ENCODE measurements at places on chromosomes 1 and 21. TPM values are rescaled to one million over a fixed set of nuclear protein-coding genes. Genes with fewer than 3 reads are reported as not detected.

GRCh38 chr1:30323841-30324240 is 399.5 kb downstream of the MATN1 start:
- no peak overlapping the region for H3K27ac ChIP-seq
- peaks cover 6% of the 10 kb centered on the region for H3K27me3 ChIP-seq
- H3K4me3 ChIP-seq, result no peak overlapping the region
- no peaks in the 10 kb centered on the region for H3K36me3 ChIP-seq
- no peaks in the 10 kb centered on the region for H3K4me1 ChIP-seq

DNA sequence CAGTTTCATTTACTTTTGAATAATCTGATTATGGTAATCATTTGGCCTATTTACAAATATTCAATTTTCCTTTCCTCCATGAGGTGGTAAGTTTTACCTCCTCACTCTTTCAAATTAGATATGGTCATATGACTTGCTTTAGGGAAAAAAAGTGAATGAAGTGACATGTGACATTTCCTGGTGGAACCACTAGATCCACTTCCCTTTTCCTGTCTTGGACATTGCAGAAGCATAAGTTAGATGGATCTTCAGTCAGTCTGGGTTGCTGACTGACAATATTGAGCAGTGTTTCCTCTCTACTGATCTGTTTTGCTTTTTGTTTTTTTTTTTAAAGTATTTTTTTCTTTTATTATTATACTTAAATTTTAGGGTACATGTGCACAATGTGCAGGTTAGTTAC is 481.1 kb upstream of the PTBP2 start:
- no peak for DNase-seq
- no peaks in the 10 kb centered on the region for H3K4me1 ChIP-seq
- H3K4me3 ChIP-seq, result no peak overlapping the region
- no peaks in the 10 kb centered on the region for H3K36me3 ChIP-seq
- no peaks in the 10 kb centered on the region for H3K27me3 ChIP-seq
- H3K27ac ChIP-seq, result no peak overlapping the region

DNA sequence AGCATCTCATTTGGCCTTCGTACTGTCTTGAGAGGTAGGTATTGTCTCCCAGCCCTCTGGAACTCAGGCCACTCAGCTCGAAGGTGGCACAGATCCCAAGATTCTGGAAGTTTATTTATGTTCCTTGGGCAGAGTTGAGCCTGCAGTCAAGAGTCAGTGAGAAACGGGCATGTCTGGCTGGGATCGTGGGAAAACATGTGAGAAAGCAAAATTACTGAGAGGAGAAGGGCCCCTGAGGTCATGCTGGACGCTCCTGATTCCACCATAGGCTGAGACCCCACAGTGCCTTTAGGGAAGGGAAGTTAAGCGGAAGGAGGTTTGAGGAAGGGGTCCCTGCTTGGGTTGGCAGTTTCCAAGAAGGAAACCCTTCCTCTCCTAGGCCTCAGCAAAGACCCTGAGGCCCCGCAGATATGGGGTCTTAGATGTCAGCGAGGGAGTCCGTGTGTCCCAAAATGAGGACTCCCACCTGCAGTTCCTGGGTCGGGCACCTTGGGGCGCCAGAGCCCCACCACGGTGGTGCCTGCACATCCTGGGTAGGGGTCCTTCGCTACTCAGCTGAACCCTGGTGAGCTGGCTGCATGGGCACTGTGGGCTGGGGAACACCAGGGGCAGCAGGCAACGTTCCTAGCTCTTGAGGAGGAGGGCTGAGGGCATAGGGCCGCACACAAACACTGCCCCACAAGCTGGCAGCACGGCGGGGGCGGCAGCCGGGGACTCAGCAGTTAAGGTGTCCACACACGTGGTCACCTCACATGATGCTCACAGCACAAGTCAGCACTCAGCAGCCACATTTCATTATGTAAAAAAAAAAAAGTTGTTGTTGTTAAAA is 12.3 kb upstream of the SEMA4A start:
- DNase-seq, result no peak
- H3K27me3 ChIP-seq, result no peaks in the 10 kb centered on the region
- no peak overlapping the region for H3K27ac ChIP-seq
- peaks cover 10% of the 10 kb centered on the region for H3K4me1 ChIP-seq
- no peak overlapping the region for H3K4me3 ChIP-seq

GRCh38 chr1:157838966-157839365 is 2.6 kb downstream of the CD5L start:
- H3K27ac ChIP-seq, result no peak overlapping the region
- no peaks in the 10 kb centered on the region for H3K36me3 ChIP-seq
- peaks cover 9% of the 10 kb centered on the region for H3K4me1 ChIP-seq
- no peaks in the 10 kb centered on the region for H3K27me3 ChIP-seq
- DNase-seq, result no peak

DNA sequence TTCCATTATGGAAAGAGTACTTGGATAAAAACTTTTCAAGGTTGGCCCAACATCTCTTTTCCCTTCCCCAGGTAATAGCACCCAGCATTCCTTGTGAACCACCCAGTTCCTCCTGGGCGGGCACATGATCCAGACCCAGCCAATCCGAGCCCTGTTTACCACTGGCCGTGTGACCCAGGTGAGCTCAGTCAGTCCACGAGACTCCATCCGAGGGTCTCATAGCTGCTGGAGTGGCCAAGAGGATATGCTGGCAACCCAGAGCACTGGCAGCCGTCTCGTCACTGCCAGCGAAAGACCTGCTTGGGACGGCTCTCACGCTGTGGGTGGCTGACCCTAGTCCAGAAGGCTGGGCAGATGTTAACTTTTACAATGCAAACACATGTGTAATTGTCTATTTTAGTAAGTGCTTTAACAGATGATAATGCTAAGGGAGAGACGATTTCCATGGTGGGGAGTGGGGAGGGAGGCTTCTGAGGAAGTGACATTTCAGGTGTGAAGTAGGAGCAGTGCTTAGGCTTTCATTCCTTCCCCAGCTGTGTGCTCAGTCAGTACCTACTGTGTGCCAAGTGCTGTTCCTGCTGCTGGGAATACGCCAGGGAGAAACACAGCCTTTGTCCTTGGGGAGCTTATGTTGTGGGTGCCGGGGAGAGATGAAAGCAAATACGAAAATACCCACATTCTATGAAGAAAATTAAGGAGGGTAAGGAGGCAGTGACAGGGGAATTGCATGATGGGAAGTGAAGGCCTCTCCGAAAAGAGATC is 24.5 kb downstream of the PARK7 start:
- no peak for DNase-seq
- no peaks in the 10 kb centered on the region for H3K27me3 ChIP-seq
- peaks cover 44% of the 10 kb centered on the region for H3K36me3 ChIP-seq
- H3K4me1 ChIP-seq, result peaks cover 5% of the 10 kb centered on the region
- H3K27ac ChIP-seq, result no peak overlapping the region

DNA sequence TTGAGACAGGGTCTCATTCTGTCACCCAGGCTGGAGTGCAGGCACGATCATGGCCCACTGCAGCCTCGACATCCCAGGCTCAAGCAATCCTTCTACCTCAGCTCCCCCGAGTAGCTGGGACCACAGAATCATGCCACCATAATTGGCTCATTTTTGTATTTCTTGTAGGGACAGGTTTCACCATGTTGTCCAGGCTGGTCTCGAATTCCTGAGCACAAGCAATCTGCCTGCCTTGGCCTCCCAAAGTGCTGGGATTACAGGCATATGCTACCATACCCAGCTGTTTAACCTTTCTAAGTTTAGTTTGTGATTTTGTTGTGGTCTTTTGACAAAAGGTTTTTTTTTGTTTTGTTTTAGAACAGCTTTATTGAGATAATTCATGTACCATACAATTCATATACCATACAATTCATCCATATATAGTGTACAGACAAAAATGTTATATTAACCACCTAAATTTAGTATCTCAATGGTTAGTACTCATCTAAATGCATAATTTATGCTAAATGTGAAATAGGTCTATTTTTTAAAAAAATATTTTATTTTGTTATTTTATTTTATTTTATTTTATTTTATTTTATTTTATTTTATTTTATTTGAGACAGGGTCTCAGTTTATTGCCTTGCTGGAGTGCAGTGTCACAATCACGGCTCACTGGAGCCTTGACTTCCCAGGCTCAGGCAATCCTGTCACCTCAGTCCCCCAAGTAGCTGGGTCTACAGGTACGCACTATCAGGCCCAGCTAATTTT is 8.9 kb downstream of the ZMPSTE24 start:
- peaks cover 21% of the 10 kb centered on the region for H3K4me1 ChIP-seq
- no peak overlapping the region for H3K4me3 ChIP-seq
- no peak overlapping the region for H3K27ac ChIP-seq
- DNase-seq, result no peak
- H3K36me3 ChIP-seq, result peaks cover 98% of the 10 kb centered on the region

- no peak overlapping the region for H3K27ac ChIP-seq
- DNase-seq, result no peak
- H3K27me3 ChIP-seq, result no peaks in the 10 kb centered on the region
- H3K4me1 ChIP-seq, result peaks cover 6% of the 10 kb centered on the region
- no peak overlapping the region for H3K4me3 ChIP-seq
Measured at GRCh38 chr1:19559641-19560040, 74.3 kb upstream of the CAPZB start.

- no peaks in the 10 kb centered on the region for H3K4me1 ChIP-seq
- H3K4me3 ChIP-seq, result no peak overlapping the region
- no peak overlapping the region for H3K27ac ChIP-seq
- no peaks in the 10 kb centered on the region for H3K27me3 ChIP-seq
- no peaks in the 10 kb centered on the region for H3K36me3 ChIP-seq
Measured at GRCh38 chr1:95951371-95952102, 717.5 kb downstream of the RWDD3 start.

GRCh38 chr1:10730985-10731384 is 65.5 kb downstream of the CASZ1 start:
- no peaks in the 10 kb centered on the region for H3K36me3 ChIP-seq
- H3K27me3 ChIP-seq, result no peaks in the 10 kb centered on the region
- H3K4me3 ChIP-seq, result no peak overlapping the region
- no peak for DNase-seq

GRCh38 chr1:215031392-215031791 is 51.1 kb upstream of the KCNK2 start:
- DNase-seq, result no peak
- no peak overlapping the region for H3K27ac ChIP-seq
- no peaks in the 10 kb centered on the region for H3K4me1 ChIP-seq

DNA sequence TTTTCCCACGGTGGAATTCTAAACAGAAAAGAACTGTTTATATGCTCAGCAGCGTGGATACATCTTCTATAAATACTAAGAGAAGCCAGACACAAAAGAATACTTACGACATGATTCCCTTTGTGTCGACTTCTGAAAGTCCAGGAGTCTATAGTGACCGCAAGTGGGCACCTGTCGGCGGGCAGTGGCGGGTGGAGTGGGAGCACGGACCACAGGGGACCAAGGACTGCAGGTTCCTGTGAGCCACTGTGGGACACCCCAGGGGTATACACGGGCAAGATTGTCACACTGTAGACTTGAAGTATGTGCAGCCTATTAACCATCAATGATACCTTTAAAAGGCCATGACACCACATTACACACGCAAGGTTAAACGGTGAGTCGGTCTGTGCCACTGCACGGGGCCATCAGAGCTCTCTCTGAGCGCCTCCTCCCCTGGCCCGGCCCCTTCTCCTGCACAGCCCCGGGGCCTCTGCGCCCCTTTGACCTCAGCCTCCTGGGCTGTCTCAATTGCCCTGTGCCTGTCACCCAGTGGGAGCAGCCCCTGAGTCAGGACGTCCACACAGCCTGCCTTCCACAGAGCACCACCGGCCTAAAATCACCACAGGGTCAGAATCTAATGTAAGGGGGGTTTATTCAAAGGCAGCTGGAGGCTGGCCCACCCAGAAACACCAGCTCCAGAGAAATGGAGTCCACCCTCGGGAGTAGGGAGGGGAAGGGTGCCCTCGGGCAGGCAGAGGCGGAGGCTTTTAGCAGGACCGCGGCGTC is 90.0 kb upstream of the COL6A1 start:
- no peak overlapping the region for H3K4me3 ChIP-seq
- H3K27me3 ChIP-seq, result no peaks in the 10 kb centered on the region
- peak overlapping the region; percentile 64 for H3K27ac ChIP-seq
- DNase-seq, result peak; percentile 80

- no peaks in the 10 kb centered on the region for H3K27me3 ChIP-seq
- no peak for DNase-seq
- no peak overlapping the region for H3K4me3 ChIP-seq
- no peak overlapping the region for H3K27ac ChIP-seq
- no peaks in the 10 kb centered on the region for H3K36me3 ChIP-seq
Measured at GRCh38 chr1:86828024-86828423, 85.9 kb downstream of the SELENOF start.

GRCh38 chr1:101605878-101606277 is 369.1 kb downstream of the S1PR1 start:
- H3K4me1 ChIP-seq, result no peaks in the 10 kb centered on the region
- H3K4me3 ChIP-seq, result no peak overlapping the region
- no peaks in the 10 kb centered on the region for H3K36me3 ChIP-seq
- DNase-seq, result no peak

DNA sequence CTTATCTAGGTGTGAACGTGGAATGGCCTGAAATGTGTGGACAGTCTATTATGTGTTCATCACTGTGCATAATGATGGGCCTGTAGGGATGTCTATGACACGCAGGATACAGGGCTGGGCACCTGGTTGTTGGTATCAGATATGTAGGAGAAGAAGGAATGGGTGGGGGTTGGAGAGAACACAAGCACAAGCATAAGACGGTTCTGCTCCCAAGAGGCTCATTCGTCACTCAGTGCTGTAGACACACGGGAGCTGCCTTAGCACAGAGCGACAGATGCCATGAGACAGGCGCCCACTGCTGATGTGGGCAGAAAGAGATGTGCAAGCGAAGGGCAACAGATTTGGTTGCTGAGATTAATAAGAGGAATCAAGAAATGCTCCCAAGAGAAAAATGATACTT is 256.2 kb downstream of the DISC1 start:
- H3K4me3 ChIP-seq, result no peak overlapping the region
- H3K27me3 ChIP-seq, result no peaks in the 10 kb centered on the region
- DNase-seq, result no peak
- H3K4me1 ChIP-seq, result no peaks in the 10 kb centered on the region

DNA sequence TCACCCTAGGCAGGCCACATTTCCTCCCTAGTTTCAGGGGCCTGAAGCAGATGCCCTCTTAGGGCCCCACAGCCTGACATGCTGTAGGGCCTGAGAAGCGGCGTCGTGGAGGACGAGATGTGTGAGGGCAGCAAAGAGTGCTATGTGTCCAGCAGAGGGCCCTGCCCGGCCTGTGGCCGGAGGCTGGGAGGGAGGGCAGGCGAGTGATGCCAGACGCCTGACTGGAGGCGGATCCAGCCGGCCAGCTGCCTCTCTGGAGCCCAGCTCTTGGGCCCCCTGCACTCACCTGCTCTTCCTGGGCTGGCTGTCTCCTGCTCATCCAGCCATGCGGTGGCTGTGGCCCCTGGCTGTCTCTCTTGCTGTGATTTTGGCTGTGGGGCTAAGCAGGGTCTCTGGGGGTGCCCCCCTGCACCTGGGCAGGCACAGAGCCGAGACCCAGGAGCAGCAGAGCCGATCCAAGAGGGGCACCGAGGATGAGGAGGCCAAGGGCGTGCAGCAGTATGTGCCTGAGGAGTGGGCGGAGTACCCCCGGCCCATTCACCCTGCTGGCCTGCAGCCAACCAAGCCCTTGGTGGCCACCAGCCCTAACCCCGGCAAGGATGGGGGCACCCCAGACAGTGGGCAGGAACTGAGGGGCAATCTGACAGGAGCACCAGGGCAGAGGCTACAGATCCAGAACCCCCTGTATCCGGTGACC is at the start of gene GPR37L1:
GPR37L1 (plus strand) TSS at position 279 of the 697 bp plus-strand sequence; CDS start at position 326, 47 bp downstream.
- no peak for DNase-seq
- H3K4me1 ChIP-seq, result no peaks in the 10 kb centered on the region
- H3K4me3 ChIP-seq, result no peak within 1 kb of the TSS

NCMAP gene
- 0.20 TPM for total RNA-seq

C8B gene
- total RNA-seq, result not detected

C4BPA gene
- 0.85 TPM for total RNA-seq

GGPS1 gene
- 23.6 TPM for total RNA-seq

OR10J1 gene
- not detected for total RNA-seq

ADAMTS1 gene
- 29.6 TPM for total RNA-seq

HP1BP3 gene
- total RNA-seq, result 194 TPM

CLDN19 gene
- total RNA-seq, result not detected

All from spleen (tissue), 13 donors.